ENCODE measurements at places on chromosomes 11 and 22. TPM values are rescaled to one million over a fixed set of nuclear protein-coding genes. Genes with fewer than 3 reads are reported as not detected.

Gene IGLL1
- total RNA-seq: 78.6 TPM

Gene NAV2
- total RNA-seq: 2.0 TPM

- no peaks in the 10 kb centered on the region for H3K27me3 ChIP-seq
- no peaks in the 10 kb centered on the region for H3K4me1 ChIP-seq
- no peak overlapping the region for H3K27ac ChIP-seq
These were observed 892.3 kb upstream of the CHORDC1 start for GRCh38 chr11:91115116-91115515.

- no peaks in the 10 kb centered on the region for H3K36me3 ChIP-seq
- peaks cover 10% of the 10 kb centered on the region for H3K27me3 ChIP-seq
These were observed 35.9 kb upstream of the TRIM29 start for GRCh38 chr11:120173807-120174206.

DNA sequence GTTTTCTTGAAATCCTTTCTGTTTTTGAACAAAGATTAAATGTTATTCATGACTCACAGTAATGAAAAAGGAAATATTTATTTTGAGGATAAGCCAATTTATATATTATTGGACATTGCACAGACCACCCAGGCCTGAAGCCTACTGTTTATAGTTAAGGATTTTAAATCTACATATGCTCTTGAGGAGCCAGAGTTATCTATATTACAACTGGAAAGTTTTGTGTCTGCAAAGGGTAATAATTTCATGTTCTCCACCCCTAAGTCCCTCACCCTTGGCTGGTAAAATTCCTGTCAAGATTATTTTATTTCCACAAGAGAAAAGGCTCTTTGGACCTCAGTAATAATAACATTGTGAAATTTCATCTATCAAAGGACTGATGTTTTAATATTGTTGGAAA is 228.2 kb downstream of the TMEM135 start:
- H3K27me3 ChIP-seq: no peaks in the 10 kb centered on the region
- no peak for DNase-seq
- no peak overlapping the region for H3K4me3 ChIP-seq

DNA sequence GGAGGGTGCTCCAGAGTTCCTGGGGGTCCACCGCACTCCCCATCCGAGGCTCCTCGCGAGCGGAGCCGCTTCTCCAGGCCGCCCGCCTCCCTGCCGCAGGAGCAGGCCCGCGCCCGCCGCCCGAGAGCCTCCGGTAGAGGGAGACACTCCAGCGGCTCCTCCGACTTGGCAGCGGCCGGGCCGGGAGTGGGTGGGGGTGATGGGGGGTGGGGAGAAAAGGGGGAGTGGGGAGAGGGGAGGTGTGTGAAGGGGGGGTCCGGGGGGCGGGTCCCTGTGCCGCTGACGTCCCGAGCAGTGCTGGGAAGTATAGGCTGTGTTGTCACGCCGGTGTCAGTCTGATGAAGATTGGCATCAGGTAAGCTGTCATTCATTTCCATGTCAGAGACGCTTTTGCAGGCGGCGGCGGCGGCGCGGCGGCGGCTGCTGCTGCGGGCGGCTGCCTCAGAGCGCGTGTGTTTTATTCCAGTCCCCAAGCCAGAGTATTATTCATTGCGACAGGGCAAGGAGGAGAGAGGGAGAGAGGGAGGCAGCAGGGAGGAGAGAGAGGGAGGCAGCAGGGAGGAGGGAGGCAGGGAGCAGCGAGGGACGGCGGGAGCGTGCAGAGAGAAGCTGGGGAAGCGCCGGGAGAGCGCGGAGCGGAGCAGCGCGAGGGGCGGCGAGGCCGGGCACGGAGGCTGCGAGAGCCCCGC is at the start of gene PKNOX2:
PKNOX2 (plus strand) TSS at position 330 of the 689 bp plus-strand sequence. CDS start 186,555 bp downstream, outside the sequence.
- peaks cover 8% of the 10 kb centered on the region for H3K4me1 ChIP-seq
- H3K27me3 ChIP-seq: peaks cover 58% of the 10 kb centered on the region
- no peaks in the 10 kb centered on the region for H3K36me3 ChIP-seq

DNA sequence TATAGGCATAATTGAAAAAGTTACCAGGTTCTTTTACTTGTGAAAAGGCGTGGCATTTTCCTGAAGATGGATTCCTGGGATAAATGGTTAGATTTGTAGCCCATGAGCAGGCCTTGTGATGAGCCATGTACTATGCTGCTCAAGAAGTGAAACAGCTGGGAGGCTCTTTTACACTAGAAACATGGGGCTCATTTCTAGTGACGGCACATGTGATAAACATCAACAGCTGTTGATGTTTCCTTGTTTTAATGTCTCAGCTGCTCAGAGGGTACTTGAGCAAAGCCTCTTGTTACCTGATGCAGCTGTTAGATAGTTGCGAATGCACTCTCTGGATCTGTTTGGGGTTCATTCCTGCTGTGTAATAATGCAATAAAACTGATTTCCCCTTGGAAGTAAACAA is 396.8 kb downstream of the GUCY1A2 start:
- H3K27ac ChIP-seq: no peak overlapping the region
- no peaks in the 10 kb centered on the region for H3K27me3 ChIP-seq
- DNase-seq: no peak
- no peaks in the 10 kb centered on the region for H3K36me3 ChIP-seq

DNA sequence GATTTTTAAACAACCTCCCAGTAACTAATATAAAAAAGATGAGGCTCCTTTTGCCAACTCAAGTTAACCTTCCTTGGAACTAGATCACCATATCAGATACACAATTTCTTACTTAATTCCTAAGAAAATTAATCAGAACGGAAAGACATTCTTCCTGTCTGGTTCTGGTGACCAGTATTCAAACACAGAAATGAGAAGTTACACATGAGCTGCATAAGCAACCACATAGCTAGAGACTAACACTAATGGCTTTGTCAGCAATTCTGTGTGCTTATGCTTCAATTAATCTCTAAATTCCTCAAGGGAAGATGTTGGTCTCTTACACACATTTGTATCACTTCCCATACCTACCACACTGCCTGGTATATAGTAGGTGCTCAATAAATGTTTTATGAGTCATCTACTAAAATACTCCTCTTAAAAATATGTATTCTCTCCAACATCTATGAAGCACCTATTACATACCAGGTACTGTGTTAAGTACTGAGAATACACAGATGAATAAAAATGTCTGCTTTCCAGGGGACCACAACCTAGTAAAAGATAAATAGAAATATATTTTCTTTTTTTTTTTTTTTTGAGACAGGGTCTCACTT is 54.5 kb downstream of the GAB2 start:
- no peak overlapping the region for H3K4me3 ChIP-seq
- no peaks in the 10 kb centered on the region for H3K36me3 ChIP-seq
- DNase-seq: no peak
- H3K27me3 ChIP-seq: no peaks in the 10 kb centered on the region
- H3K27ac ChIP-seq: no peak overlapping the region
- peaks cover 4% of the 10 kb centered on the region for H3K4me1 ChIP-seq

DNA sequence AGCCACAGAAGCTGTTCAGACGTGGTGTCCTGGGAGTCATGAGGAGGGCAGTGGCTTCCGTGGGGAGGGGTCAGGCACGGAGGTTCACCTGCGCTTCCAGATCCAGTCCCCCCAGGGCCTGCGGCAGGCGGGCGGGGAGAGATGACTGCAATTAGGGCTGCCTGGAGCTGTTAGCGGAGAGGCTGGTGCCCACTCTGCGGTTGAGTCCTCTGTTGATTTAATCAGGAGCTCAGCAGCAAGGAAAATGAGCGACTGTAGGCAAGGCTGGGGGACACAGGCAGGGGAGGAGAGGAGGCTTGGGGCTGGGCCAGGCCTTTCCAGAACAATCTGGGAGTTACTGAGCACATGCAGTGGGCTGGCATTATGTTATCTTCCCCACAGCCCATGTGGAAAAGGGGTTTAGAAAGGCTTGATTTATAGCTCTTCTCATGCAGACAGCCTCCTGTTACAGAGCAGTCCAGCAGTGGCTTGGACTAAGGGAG is 13.1 kb downstream of the PLCB3 start:
- peaks cover 20% of the 10 kb centered on the region for H3K36me3 ChIP-seq
- no peak overlapping the region for H3K27ac ChIP-seq
- peaks cover 18% of the 10 kb centered on the region for H3K4me1 ChIP-seq
- no peak overlapping the region for H3K4me3 ChIP-seq

GRCh38 chr11:38460896-38461295 is 1862.9 kb upstream of the RAG2 start:
- no peaks in the 10 kb centered on the region for H3K27me3 ChIP-seq
- H3K4me3 ChIP-seq: no peak overlapping the region
- no peaks in the 10 kb centered on the region for H3K36me3 ChIP-seq

- H3K4me1 ChIP-seq: peaks cover 14% of the 10 kb centered on the region
- DNase-seq: no peak
- H3K36me3 ChIP-seq: no peaks in the 10 kb centered on the region
These were observed 11.2 kb upstream of the GLYATL1 start for GRCh38 chr11:58928107-58928499.

- H3K4me3 ChIP-seq: no peak overlapping the region
- H3K4me1 ChIP-seq: peaks cover 2% of the 10 kb centered on the region
- H3K27ac ChIP-seq: no peak overlapping the region
- no peaks in the 10 kb centered on the region for H3K36me3 ChIP-seq
- no peak for DNase-seq
These were observed 310.1 kb downstream of the CADM1 start for GRCh38 chr11:115193914-115194801.

DNA sequence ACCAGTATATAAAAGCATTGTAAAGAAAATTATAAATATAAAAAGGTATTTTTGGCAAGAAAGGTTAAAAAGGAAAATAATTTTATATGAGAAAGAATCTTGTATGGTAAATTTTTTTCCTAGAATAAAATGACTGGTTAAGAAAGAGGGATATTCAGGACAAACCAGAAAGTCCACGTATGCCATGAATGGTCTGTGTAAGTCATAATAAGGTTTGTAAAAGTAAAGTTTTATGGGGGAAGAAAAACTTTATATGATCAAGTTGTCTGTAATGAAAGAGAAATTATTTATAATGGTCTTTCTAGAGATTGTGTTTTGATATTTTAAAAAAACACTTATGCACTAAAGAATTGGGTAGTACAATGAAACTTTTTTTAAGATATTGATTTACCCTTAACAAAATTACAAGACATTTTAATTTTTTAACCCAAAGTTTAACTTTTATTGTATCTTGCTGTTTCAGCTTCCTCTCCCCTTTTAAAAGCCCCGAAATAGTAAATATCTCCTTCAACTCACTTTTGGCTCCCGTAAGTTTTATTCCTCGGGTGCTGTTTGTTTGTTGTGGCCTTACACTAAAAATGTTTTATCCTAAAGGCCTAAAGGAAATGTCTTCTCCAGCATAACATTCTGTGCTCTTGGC is 47.7 kb downstream of the AMOTL1 start:
- H3K27ac ChIP-seq: no peak overlapping the region
- H3K36me3 ChIP-seq: peaks cover 9% of the 10 kb centered on the region
- H3K4me3 ChIP-seq: no peak overlapping the region
- DNase-seq: no peak
- no peaks in the 10 kb centered on the region for H3K27me3 ChIP-seq
- no peaks in the 10 kb centered on the region for H3K4me1 ChIP-seq

Gene OR51B6
- total RNA-seq: not detected

- DNase-seq: no peak
- H3K27me3 ChIP-seq: no peaks in the 10 kb centered on the region
- H3K4me3 ChIP-seq: no peak overlapping the region
- H3K4me1 ChIP-seq: no peaks in the 10 kb centered on the region
These were observed 205.8 kb downstream of the CADM1 start for GRCh38 chr11:115298300-115299012.

GRCh38 chr11:19117760-19118097 is 761 bp downstream of the ZDHHC13 start:
- H3K36me3 ChIP-seq: no peaks in the 10 kb centered on the region
- peaks cover 9% of the 10 kb centered on the region for H3K4me1 ChIP-seq
- H3K27ac ChIP-seq: no peak overlapping the region

Gene TOP3B
- 17.4 TPM for total RNA-seq

GRCh38 chr11:15890031-15890713 is 466.2 kb downstream of the SOX6 start:
- H3K27ac ChIP-seq: no peak overlapping the region
- H3K27me3 ChIP-seq: no peaks in the 10 kb centered on the region
- no peak overlapping the region for H3K4me3 ChIP-seq
- no peaks in the 10 kb centered on the region for H3K4me1 ChIP-seq
- DNase-seq: no peak

DNA sequence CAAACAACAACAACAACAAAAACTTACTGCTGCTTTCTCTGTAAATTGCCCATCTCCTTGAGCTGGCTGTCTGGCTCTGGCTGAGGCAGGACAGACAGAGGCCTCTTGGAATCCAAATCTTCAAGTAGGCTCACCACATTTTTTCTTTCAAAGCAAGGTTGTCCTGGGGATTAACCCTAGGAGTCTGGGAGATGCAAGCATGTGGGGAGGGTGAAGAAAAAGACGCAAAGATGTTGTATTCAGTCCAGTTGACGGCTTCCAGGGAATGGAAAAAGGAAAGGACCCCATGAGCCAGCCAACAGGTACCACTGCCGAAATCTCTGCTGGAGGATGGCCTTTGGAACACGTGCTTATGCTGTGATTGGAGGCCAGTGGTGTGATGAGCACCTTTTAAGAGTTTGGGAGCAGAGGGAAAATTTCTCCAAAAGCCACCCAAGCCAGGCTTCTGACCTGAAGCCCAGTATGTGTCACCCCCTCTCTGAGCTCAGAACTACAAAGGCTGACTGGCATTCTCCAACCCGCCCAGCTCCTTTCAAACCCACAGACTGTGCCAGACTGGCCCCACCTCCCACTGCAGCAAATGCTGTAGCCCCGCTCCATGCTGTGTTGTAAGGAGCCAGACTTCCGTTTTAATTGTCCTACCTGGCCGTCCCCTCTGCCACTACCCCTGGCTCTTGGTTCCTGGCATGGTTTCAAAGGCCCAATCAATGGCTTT is 10.8 kb downstream of the BLID start:
- no peaks in the 10 kb centered on the region for H3K36me3 ChIP-seq
- DNase-seq: no peak
- H3K27me3 ChIP-seq: peaks cover 26% of the 10 kb centered on the region
- H3K4me3 ChIP-seq: no peak overlapping the region

Gene OR6T1
- not detected for total RNA-seq

DNA sequence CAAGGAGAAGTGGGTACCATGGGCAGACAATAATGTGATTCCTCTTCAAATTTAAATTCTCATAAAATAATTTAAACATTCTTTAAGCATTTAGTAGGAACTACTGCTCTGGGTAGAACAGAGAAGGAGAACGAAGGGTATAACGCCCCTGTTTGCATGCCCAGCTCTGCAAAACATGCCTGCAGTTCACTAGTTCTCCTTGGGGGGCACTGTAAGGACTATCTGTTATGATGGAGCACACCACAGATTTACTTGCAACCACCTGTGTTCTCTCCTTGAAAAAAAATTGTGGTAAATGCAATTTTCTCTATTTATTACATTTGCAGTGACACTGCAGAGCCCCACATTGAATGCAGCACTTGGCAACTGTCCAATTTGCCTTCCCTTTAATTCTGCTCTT is 100.3 kb downstream of the GUCY1A2 start:
- H3K4me3 ChIP-seq: no peak overlapping the region
- H3K4me1 ChIP-seq: no peaks in the 10 kb centered on the region
- H3K27me3 ChIP-seq: no peaks in the 10 kb centered on the region
